ENCODE measurements at places on chromosomes 7 and 10. TPM values are rescaled to one million over a fixed set of nuclear protein-coding genes. Genes with fewer than 3 reads are reported as not detected.
A peak's percentile ranks its signal among the peaks of the same experiment; 100 is the strongest.

Gene SDK1
- 90.1 TPM for total RNA-seq

Gene MET
- 32.4 TPM for total RNA-seq

Gene NEURL1
- total RNA-seq, result not detected

Gene IFIT1B
- not detected for total RNA-seq

Gene HHEX
- total RNA-seq, result 5.8 TPM

Gene RET
- 0.11 TPM for total RNA-seq

Gene MRPL43
- 63.1 TPM for total RNA-seq

Gene TRPV6
- total RNA-seq, result 1.5 TPM

Gene CRPPA
- total RNA-seq, result 3.3 TPM

Gene SHLD2
- total RNA-seq, result 24.9 TPM

Gene COL26A1
- not detected for total RNA-seq

Gene C7orf57
- total RNA-seq, result 0.33 TPM

Gene FAM25A
- total RNA-seq, result not detected

Gene PAX2
- total RNA-seq, result not detected

DNA sequence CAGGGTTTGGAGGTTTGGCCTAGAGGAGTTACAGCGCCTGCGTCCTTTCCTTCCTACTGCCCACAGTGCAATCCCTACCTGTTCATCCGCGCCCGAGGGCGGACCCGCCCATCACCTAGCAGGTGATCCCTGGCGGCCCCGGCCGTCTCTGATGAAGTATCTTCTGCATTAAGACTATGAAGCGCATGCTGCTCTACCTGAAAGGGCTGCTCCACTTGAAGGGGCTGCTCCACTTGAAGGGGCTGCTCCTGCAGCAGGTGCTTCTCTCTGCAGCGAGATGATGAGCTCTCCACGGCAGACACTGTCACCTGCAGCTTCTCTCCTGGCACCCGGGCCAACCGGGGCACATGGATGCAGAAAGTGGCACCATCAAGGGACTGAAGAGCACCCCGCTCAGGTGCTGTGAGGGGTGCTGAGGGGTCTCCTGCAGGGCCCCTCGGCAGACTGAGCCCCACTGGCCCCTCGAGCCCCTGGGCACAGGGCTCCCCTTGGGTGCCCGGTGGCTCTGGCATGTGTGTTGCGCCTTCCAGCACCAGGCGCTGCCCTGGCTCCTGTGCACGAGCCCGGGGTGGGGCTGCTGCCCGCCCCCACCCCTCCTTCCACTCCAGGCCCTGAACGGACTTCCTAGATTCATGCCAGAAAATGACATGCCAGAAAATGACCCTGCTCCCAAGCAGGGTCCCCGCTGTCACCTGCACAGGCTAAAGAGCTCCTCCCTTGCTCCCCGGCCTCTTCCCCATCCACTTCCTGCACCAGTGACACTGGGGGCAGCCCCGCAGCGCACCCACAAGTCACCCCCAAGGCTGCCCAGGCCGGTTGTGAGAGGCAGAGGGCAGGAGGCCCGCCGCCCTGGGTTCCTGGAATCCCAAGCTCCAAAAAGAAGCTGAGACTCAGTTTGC lies 29.4 kb downstream of the WDR86 start:
- DNase-seq, result no peak

DNA sequence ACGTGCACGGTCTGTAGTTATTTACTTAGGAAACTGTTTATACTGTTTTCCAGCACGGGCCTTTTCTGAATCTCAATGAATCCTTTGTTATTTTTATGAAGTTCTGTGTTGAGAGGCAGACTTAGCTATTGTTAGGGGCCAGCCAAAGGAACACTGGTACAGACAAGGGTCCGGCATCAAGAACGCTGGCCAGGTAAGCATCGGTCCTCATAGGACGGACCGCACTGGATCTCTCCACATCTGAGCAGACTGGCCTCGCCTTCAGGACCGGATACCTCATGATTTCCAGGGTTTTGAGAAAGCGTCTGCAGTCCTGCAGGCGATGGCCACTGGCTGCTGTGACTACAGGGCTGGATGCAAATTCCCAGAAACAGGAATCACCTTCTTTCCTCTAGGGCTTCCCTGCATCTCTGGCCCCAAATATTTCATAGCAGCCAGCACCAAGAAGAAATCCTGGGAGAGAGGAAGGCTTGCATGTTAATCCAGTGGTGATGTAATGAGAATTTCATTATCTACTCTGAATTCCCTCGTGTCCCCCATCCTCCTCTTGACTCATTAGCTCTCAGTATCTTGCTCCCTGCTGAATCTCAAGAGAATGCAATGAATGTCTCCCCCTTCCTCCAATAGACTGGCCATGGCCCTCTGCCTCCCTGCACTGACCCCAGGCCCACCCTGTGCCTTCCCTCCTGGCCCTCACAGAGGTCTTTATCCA lies 325.4 kb upstream of the NPVF start:
- no peak for DNase-seq

DNA sequence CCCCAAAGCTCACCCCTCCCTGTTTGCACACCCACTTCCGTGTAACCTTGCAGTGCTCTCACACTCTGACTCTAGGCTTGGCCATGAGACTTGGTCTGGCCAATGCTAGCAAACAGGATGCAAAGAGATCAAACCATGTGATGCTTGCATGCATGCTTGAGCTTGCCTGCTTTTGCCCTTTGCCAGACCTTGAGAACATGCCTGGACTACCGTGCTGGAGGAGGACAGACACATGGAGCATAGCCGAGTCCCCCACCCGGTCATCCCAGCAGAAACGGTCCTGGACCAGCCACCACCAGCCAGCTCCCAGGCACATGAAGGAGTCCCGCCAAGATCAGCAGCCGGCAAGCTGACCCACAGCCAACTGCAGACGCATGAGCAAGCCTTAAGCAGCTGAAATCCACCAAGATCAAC lies 23.4 kb downstream of the PYROXD2 start:
- DNase-seq, result peak; percentile 81

DNA sequence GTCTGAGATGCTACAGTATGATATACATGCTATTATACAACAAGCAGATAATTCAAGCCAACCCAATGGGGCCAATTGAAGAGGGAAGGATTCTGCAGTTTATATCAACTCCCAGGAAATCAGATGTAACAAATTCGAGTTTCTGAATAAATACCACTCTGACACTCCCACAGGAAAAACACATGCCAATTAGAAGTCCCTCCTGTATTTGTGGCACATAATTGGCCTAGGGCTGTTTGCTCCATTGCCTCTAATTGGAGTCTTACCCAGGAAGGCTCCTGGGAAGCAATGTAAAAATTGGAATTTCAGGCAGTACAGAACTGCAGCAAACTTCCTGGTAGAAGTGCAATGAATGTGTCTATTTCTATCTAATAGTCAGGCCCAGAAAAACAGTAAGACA lies 4.7 kb downstream of the PPA1 start:
- no peak for DNase-seq

- DNase-seq, result no peak
Measured at GRCh38 chr10:132027423-132027983, 38.2 kb upstream of the JAKMIP3 start.

DNA sequence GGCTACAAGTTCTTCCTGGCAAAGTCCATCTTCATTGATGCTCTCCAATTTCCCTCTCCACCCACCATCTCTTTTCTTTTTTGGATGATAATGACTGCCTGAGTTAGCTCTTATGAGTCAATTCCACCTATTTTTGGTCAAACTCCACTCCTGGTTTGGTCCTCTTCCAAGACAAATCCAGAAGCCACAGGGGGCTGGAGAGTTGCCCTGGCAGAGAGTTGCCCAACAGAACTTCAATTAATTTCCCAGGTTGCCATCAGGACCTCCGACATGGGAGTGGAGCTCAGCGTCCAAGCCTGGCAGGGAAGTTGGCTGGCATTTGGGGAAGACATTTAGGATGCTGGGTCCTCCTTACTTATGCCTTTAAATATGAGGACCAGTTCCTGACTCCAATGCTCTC lies 29.2 kb upstream of the KCNMA1 start:
- DNase-seq, result no peak

DNA sequence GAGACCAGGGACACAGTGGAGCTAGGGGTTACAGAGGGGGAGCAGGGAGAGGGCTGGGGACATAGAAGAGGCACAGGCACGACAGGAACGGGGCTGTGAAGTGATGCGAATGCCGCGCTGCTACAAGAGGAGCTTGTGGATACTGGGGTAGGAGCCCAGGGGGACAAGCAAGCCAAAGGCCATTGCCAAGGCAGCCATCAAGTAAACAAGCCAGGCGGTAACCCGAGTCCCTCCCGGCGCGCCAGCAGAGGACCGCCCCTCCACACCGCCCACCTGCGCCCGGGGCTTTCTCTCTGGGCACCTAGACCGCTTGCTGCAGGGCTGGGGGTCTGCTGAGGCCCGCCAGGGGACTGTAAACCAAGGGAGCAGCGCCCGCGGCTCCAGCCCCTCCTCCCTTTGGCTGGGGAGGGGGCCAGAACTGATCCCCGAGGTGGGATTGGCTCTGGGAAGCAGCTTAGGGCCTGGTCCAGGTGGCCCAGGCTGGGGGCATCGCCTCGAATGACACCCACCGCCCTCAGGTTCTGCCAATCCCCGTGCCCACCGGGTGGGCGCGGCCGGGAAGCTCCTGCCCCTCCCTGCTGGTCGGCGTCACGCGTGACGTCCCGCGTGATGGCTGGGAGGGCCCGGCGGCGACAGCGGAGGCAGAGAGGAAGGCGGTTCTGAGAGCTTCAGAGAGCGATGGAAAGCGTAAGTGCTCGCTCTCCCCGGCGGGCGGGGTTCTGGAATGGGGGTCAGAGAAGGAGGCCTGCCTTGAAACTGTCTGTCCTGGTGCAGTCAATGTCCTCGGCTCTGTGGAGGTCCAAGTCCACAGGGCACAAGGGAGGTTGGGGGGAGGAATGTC lies 982 bp downstream of the SFXN3 start:
- DNase-seq, result peak; percentile 97

- no peak for DNase-seq
Measured at GRCh38 chr7:2313450-2314208, 612 bp downstream of the SNX8 start.

Data from upper lobe of left lung (tissue), 6 donors.